ENCODE measurements at places on chromosomes 7 and 10. TPM values are rescaled to one million over a fixed set of nuclear protein-coding genes. Genes with fewer than 3 reads are reported as not detected.

SDK1 gene
- 7.9 TPM for total RNA-seq

CDHR3 gene
- 1.7 TPM for total RNA-seq

C10orf53 gene
- total RNA-seq = 1.2 TPM

FKBP9 gene
- total RNA-seq = 209 TPM

DNA sequence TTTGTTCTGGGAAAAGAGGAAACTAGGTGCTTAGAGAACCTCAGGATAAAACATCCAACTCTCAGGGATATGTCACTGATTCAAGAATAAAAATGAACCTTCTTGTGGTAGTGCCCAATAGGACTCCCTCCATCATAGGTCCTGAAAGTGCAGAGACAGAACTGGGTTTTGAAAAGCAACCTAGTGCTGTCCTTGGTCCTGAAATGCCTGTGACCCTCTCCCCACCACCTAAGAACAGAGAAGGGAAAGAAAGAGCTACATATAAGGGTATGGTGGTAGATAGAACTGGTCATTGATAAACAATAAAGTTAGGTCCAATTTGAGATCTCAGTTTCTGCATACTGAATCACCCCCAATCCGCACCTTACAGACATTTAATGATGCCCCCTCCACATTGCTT, 953.3 kb downstream of the XPNPEP1 start:
- DNase-seq = peak; percentile 50

- peak; percentile 11 for DNase-seq
Measured at GRCh38 chr10:27527666-27528295, 23.7 kb downstream of the RAB18 start.

DNA sequence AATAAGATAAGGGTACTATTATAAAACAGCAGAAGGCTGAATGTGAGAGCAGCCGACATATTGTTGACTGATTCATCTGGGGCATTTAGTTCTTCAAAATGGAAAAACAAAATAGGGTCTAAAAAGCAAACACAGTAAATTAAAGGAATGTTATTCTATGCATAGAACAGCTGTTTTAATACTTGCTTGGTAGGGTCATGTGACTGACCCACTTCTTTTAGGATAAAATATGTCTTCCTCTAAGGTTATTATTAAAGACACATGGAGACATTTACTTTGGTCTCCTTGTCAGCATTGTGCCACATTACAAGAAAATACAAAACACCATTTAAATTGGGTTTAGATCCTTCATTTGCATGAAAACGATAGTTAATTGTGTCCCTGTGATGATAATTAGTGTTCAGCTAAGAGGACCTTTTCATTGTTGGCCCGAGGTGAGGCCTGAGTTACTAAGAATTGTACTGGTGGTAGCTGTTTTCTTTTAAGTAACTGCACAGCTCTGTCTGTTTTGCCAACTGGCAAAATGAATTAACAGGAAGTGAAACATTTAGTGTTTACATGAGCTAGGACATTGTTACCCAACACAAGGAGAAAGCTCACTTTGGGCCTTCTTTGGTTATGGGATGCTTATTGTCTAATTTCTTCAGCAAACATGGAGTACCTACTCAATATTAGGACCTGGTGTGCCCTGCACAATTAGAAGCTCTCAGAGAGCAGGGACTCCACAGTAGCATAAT, 764.4 kb downstream of the LRMDA start:
- no peak for DNase-seq

- DNase-seq = no peak
Measured at GRCh38 chr7:19094598-19095352, 22.7 kb downstream of the TWIST1 start.

DNA sequence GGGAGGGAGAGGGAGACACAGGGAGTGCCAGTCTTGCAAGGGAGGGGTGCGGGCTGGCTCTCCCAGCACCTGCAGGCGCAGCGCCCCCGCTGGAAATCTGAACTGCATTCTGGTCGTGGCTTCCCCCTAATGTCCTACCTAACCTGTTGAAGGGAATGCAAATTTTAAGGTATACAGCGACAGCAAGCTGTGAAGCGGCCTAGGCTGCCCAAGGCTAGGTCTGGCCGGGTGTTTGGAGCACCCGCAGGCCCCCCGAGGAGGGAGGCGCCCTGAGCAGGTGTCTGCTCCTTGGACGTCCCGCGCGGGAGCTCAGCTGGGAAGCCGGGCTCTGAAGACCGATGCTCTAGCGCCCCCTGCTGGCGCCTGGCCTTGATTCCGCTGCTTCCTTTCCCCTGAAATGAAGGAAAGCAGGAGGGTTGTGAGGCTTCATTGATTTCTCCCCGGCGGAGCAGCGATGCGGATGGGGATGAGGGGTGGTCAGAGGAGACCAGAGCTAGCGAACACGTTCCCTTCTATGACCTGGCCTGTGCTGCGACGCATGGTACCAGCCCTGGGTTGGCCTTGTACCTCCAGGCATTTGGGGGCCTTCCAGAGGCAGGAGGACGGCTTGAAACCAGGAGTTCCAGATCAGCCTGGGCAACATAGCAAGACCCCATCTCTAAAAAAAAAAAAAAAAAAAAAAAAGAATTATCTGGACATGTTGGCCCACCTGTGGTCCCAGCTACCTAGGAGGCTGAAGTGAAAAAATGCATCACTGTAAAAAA, 601.3 kb downstream of the GALNT17 start:
- peak; percentile 73 for DNase-seq

DNA sequence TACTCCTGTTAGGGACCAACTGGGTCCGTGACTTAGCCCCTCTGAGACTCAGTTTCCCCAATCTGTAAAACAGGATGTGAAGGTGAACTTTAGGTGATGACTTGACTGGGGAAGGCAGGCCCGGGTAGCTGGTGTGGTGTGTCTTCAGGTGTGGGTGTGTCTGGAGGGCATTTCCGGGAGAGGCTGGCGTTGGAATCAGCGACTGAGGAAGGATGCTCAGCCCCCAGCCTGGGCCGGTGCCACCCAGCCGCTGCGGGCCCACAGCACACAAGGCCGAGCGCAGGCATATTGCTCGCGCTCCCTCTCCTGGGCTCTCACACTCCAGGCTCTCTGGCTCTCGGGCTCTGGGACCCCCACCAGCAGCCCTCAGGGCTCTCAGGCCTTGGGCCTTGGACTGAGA, 31.7 kb upstream of the CNPY1 start:
- no peak for DNase-seq

DNA sequence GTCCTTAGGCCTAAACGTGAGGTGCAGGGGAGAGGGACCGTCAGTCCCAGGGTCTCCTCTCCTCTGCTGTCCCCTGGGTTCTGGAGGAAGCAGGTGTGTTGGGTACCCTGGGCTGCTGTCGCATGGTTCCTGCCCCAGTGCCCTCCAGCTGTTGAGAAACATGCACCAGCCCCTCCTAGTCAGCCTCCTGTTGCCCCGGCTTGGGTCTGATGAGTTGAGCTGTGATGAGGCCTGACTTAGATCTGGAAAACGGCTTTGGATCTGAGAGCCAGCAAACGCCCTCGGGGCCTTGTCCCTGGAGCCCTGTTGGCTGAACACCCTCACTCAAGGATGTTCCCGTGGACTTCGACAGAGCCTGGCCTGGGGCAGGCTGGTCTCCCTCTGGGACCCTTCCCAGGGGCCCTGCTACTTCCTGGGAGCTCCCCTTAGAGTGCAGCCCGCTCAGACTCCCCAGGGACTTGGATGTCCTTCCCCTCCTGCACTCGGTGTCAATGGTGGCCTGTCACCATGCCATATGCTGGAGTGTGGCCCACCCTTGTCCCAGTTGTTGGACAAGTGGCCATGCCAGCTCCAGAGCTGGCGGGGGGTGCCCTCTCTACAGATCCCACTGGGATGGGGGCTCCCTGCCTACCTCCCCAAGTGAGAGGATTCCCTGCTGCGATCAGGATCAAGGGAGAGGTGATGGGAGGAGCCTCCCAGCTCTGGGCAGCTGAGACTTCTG, 12.3 kb downstream of the ZNF316 start:
- no peak for DNase-seq

DNA sequence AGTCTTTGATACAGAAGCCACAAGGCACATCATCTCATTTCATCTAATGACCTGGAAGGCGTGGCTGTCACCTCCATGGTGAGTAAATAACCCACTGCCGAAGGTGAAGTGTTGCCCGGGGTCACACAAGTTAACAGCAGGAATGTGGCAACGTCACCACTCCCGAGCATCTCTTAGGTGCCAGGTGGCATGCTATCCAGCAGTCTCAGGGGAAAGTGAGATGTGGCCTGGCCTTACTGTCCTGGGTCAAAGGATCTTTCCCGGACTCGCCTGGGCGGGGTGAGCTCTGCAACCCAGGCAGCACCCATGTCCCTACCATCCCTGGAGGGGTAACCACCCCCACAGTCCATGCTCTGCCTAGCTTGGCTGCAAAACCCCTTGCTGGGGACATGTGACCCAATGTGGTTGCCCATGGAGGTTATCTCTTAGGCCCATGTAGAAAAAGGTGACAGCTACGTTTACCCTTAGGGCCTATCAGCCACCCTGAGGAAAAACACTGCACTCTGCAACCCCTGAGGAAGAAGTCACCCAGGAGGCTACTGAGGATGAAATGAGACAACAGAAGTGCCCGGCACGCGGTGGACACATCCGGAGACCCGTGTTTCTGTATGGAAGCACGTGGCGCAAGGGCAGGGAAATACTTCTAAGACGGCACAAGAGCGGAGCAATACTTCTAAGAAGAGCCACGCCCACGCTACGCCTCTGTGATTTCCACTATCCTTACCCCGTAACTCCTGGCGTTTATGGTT, 52.0 kb downstream of the BAIAP2L1 start:
- DNase-seq = no peak

DNA sequence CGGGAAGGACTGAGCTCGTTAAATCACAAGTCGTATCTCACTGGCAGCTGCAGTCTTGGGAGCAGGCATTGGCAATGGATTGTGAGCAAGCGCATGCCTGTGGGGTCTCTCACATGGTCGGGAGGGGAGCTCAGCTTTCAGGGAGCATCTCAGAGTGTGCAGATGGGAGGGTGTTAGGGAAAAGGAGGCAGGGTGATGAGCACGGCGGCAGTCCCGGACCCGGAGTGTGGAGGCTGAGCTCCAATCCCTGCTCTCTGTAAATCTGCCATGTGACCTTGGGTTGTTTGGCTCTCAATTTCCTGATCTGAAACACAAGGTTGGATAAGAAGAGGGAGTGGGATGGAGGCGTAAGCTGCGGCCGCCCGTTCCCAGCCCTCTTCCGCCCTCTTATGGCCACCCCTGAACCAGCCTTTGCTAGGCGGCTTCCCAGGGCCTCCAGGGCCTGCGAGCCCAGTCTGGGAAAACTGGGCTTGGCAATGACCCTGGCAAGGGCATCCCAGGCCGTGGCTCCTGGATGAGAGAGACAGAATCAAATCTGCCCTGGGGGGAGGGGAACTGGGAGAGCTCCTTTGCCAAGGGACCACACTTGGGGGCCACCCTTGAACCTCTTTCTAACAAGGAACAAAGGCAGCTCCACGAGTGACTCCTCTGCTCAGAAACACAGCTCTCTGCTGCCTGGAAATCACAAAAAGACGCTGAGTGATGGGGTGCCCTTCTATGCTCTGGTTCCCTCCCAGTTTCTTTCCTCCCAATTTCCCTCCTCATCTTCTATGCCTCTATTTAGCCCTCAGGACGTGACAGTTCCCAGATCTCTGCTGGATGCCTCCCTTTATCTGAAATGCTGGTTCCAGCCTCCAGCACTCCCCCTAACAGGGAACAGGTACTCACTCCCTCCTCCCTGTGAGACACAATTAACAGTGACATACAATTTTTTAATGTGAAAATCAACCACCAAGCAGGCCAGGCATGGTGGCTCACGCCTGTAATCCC, 41.7 kb upstream of the LOXL4 start:
- peak; percentile 86 for DNase-seq

DNA sequence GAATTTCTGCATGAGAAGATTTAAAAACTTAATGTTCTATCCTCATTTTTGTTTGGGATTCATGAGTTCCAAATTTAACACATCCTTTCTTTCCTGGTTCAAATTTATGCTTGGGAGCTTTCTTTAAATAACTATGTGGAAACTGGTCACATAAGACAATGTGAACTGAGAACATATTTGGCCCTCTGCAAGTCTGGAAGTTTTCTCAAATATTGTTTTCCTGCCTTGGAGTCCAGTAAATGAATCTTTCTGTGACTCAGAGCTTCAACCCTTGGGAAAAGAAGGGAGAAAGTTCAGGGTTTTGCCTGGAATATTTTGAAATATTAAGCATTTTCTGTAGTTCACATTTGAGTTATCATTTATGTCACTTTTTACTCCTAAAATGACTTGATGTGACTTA, 559.0 kb upstream of the NRP1 start:
- no peak for DNase-seq

DNA sequence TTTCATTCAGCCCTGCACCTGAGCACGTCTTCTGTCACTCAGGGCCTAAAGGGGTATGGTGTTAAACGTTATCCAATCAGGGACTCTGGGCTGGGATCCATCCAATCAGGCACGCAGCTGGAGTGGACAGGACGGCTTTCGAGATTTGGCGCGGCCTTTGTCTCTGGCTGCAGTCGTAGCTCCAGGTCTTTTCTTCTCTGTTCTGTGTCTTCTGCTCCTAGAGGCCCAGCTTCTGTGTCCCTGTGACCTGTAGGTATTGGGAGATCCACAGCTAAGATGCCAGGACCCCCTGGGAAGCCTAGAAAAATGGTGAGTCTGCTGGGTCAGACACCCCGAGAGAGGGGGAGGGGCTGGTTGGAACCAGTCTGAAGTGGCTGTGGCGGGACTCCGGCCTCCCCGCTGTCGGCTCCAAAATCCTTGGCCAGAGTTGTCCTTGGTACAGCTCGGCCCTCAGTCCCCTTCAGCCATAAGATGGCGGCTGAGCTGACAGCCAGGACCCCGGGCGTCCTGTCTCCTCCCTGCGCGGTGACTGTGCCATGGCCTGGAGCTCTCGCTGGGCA, 11.7 kb upstream of the ZNF680 start:
- peak; percentile 79 for DNase-seq

- peak; percentile 76 for DNase-seq
Measured at GRCh38 chr7:50728184-50728583, 54.5 kb downstream of the GRB10 start.
